ENCODE measurements at places on chromosomes 16 and 17.

- no peak for DNase-seq
These were observed 23.6 kb downstream of the NTN1 start for GRCh38 chr17:9044772-9045463.

DNA sequence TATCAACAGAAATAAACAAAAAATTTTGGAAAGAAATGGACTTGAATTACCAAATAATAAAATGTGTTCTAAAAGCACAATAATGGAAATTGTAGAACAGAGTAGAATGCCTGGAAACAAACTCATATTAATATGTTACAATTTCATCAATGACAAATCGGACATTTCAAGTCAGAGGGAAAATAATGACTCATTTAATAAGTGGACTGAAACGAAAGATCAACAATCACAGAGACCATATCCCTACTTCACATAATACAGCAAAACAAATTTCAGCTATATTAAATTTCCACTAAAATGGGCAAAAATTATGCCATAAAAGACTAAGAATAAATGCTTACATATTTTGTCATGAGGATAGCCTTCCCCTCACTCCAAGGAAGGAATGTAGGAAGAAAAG is 25.7 kb downstream of the CDYL2 start:
- DNase-seq, result no peak

- DNase-seq, result no peak
These were observed 51.5 kb downstream of the MPRIP start for GRCh38 chr17:17093764-17094163.

- DNase-seq, result no peak
These were observed 2.5 kb upstream of the SMPD3 start for GRCh38 chr16:68450741-68451255.

DNA sequence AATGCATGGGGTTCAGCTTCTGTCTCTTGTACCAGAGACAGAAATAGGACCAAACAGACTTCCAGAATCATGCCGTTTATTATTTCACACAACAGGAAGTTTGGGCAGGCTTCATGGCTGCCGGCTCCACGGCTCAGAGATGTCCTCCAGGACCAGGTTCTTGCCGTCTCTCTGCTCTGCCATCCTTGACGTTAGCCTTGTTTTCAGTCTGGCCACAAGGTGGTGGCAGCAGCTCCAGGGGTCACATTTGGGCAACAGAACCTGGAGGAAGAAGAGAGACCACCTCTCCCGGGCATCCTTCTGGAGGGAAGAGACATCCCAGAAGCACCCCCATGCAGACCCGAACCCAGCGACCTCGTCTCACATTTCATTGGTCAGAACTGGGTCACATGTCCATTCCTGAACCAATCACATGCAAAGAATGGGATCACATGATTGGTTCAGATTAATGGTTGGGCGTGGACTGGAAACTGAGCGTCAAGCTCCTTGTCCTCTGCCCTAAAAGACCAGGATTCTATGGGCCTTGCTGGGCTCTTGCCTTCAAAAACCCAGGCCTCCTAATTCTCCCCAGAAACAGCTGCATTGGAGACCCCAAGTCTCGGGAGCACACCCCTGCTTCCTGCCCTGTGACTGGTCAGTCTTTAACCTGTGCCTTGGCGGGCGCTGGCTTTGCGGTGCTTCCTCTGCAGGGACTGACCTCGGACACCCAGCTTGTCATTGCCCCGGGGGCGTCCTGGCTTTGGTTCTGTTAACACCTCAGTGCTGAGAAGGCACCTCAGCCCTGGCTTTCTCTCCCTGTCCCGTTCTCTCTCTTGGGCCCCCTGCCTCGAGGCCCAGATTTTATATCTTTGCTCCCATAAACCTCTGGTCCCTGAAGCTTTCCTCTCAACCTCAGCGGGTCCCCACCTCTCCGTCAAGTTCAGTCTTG is 63.3 kb downstream of the IRF8 start:
- no peak for DNase-seq

DNA sequence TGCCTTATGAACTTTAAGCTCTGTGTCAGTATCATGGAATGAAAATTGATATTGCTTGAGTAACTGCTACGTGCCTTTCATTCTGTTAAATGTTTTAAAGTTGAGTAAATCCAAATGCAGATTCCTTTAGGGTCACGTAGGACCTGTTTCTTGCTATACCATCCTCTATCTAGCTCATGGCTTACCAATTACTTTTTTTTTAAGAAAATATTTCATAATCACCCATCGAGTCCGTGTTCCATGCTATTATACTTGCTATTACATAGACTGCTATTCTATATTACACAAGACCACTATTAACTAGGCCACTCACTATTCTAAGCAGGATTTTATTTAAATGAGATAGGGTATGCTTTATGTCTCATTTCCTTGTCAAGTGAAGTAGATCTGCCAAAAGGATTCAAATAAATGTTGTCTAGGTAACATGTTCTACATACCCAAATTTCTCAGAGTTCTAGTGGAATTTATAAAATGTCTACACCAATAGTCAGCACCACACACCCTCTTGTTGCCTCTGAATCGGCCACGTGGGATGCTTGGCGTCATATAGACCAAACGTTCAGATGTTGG is 11.9 kb downstream of the ANKFN1 start:
- DNase-seq, result no peak

- DNase-seq, result no peak
These were observed 13.2 kb upstream of the ARL2BP start for GRCh38 chr16:57231821-57232350.

Measured in T-helper 22 cell (primary cell).